Hematopoietic multipotent progenitor cell treated with erythropoietin and hydrocortisone succinate and interleukin-3 and kit ligand, for 4 days (in vitro differentiated cells): ENCODE measurements at places on chromosomes 6 and 20.

DNA sequence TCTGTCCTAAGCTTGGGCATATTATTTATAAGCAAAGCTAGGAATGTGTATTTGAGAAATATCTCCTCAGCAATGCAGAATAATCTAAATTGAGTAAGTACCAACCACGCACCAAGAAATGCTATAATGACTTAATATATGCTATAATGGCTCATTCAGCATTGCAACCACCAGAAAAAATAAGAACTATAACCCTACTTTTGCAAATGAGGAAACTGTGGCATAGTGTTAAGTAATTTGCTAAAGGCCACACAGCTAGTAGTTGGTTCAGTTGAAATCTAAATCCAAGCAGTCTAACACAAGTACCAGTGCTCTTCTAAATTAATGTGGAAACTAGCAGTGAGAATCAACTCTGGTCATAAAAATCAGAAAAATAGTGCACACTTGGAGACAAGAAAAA, 35.7 kb downstream of the HBS1L start:
- peak; percentile 63 for DNase-seq

DNA sequence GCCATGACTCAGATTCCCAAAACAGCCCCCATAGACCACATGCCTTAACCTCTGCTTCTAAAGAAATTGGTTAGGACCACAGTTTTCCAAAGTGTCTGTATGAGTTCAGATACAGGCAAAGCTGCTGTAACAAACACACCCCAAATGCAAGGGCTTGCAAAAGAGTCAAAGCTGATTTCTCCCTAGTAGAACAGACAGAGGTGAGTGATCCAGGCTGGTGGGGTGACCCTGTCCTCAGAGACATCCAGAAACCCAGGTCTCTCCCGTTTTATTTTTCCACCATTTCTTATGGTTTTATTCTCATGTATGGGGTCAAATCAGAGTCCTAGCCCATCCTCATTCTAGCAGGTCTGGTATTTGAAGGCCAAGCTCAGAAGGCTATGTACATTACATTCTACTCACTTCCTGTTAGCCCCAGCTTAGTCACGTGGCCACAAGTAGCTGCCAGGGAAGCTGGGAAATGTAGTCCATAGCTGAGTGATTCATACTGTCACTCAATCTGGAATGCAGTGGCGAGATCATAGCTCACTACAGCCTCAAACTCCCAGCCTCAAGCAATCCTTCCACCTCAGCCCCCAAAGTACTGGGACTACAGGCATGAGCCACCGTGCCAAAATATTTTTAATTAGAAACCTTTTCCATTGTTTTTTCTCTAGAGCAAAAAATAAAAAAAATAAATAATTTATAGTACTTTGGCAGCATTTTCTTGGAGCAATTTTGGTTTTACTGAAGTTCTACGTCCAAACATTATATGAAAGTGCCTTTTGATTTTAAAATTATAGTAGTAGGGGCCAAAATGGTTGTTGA, 175.2 kb downstream of the ZMYND8 start:
- peak; percentile 86 for DNase-seq

DNA sequence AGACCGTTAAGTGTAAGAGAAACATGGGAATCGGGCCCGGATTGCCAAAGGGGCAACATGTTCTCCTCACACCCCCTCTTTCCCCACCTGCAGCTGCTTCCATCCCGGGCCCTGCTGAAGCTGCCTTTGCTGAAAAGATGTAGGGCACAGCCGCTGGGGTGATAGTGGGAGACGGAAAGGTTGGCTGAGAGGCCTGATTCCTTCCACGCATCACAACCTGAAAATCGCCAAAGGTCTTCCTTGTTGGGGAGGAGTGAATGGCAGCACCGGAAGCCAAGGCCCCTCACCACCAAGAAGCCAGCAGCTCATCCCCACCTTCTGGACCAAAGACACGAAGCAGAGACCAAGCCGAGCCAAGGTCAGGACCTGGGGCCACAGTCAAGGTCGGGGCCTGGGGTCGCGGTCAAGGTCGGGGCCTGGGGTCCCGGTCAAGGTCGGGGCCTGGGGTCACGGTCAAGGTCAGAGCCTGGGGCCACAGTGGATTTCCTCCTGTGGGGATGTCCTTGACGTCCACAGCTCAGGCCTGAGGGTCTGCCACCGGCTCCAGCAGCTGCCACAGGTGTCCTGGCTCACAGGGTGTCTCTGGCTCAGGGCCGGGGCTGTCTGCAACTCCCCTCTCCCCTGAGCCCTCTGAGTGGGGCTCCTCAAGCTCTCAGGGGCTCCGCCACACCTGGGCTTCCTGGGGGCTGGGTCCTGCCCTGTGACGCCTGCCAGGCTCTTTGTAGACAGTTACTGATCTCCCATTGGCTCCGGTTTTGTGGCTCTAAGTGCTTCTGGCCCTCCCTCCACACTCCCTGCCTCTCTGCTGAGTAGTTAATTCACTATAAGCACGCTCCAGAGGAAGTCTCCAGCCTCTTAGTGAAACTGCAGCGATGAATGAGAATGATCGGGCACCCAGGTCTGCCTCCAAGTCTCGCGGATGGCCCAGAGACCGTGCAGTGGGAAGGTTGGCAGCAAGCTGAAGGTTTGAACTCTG, 5.5 kb upstream of the CHRNA4 start:
- DNase-seq: no peak

GRCh38 chr20:41213150-41213820, 75.9 kb downstream of the PLCG1 start:
- DNase-seq: peak; percentile 24

- no peak for DNase-seq
These were observed 13.7 kb downstream of the SOD2 start for GRCh38 chr6:159679091-159680077.

DNA sequence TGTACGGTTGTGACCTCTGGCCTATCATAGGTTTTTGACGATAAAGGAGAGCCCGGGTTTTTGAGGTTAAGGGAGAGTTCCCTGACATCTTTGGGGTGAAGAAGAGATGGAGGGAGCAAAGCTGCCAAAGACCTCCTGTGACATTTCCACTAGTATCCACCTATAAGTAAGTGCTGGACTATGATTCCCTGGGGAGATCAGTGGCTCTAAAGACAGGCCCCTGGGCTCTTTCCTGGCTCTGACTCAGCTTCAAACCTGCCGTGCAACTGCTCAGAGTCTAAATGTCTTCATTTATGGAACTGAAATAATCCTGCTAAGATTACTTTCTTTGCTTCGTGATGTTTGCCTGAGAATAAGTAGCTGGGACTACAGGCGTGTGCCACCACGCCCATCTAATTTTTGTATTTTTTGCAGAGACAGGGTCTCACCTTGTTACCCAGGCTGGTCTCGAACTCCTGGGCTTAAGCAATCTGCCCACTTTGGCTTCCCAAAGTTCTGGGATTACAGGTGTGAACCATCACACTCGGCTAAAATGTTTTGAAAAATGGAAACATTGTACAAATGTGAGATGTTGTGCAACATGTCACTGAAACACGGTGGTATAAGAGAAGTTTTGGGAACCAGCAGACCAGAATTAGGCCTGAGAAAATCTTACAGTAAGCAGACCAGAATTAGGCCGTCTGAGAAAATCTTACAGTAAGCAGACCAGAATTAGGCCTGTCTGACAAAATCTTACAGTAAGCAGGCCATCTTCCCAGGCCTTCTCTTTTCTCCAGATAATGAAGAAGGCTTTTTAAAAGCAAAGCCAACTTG, 1.1 kb upstream of the PAQR8 start:
- DNase-seq: no peak
